ENCODE measurements at places on chromosomes 16 and 17.

DNA sequence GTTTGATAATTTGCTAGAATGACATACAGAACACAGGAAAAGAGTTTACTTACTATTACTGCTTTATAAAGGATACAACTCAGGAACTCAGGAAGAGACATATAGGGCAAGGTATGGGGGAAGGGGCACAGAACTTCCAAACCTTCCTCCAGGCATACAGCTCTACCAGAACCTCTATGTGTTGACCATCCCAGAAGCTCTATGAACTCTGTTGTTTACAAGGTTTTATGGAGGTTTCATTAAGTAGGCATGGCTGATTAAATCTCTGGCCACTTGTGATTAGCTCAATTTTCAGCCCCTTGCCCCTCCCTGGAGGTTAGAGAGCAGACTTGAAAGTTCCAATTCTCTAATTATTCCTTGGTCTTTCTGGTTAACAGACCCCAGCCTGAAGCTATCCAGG is 60.2 kb upstream of the C17orf78 start:
- no peak for DNase-seq

DNA sequence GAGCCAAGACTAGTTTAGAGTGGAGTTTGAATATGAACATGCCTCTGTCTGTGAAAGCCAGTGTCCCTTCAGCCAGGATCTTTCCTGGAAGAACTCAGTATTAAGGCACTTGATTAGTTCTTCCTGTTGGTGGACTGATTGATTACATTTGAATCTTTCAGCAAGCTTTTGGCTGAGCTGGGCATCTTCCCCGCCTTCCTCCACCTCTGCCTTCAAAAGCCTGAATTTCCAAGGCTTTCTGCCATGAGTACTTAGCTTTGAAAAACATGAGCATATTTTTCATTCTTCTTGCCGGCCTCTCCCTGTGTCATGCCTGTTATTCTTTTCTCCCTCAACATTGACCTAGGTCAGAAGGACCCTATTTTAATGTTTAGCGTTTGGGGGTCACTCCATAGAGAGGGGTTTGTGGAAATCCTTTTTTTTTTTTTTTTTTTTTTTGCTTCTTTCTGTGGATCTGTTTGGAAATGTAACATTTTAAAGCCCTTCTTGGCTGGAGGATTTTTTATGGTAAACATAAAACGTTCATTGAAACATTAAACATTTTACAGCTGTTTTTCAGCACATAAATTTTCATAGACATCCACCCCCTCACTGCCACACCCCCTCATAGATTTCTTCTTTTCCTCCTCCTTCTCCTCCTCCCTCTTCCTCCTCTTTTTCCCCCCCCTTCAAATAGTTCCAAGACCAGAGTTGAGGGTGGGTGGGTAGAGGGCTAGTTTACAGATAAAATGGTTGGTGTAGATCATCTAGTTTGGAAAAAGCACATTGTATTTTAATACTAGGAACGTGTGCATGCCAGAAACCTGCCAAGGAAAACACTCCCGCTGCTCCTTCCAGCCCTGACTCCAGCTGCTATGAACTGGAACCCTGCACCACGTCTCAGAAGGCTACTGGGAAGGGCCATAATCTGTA is 645.9 kb downstream of the WWOX start:
- no peak for DNase-seq

DNA sequence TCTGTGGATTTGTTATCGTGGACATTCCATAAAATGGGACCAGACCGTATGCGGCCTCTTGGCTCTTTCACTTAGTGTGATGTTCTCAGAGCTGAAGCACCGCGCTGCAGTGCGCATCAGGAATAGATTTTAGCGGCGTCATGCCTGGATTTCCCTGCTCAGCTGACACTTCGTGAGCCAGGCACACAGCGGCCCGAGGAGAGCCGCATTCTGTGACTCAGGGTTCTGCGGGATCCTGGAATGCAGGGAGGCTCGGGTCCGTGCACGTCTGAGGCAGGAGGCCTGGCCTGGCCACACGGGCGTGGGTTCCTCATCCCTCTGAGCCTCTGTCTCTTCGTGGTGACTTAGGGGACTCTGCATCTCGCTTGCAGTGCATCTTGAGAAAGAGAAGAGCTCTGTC is 13.4 kb downstream of the CBFA2T3 start:
- DNase-seq = no peak

DNA sequence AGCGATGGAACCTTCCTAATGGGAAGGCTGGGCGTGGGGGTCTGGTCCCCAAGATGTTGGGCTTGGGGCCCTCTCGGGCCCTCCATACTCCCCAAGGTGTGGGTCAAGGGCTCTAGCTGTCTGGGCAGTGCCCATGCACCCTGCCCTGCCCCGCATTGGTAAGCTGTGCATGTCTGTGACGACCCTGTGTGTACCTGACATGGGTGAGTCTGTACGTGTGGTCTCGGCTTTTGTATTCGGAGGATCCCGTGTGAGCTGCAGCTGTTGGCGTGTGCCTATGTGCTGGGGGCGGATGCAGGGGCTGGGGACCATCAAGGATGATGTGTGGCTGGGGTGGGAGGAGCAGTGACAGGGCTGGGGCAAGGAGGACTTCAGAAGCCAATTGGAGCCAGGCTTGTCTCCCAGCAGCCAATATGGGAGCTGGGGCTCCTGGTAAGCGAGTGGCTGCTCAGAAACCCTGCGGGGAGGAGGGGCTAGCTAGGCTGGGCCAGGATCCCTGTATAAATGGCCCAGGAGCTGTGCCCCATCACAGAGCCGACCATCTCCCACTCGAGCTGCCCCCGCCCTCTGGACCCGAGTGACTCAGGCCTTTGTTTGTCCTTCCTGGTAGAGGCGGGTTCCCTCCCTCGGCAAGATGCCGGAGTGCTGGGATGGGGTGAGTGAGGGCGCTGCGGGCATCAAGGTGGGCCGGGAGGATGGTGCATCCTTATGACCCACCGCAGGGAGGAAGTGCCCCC is at the start of gene NDRG4:
TSS of gene NDRG4 (plus strand) at position 529 of the 737 bp plus-strand sequence. CDS start at position 635, 106 bp downstream.
- peak; percentile 70 for DNase-seq

- DNase-seq = no peak
Measured at GRCh38 chr16:15837761-15838160, 19.1 kb downstream of the MYH11 start.

DNA sequence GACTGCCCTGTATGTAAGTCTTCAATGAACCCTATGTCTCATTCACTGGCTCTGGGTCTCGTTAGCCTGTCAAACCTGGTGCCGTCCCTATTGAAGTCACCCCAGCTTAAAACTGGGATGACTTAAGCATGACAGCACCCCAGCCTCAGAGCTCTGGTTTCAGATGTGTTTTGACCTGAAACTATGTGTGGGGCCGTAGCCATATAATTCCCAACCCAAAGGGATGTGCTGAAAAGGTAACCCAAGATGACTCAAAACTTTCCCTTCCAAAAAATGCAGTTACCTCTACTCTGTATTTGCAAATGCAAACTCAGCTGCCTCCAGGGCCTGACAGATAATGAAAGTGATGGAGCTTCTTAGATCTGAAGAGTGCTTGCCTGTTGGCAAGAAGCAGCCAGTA is 478.3 kb upstream of the ERCC4 start:
- DNase-seq = no peak

DNA sequence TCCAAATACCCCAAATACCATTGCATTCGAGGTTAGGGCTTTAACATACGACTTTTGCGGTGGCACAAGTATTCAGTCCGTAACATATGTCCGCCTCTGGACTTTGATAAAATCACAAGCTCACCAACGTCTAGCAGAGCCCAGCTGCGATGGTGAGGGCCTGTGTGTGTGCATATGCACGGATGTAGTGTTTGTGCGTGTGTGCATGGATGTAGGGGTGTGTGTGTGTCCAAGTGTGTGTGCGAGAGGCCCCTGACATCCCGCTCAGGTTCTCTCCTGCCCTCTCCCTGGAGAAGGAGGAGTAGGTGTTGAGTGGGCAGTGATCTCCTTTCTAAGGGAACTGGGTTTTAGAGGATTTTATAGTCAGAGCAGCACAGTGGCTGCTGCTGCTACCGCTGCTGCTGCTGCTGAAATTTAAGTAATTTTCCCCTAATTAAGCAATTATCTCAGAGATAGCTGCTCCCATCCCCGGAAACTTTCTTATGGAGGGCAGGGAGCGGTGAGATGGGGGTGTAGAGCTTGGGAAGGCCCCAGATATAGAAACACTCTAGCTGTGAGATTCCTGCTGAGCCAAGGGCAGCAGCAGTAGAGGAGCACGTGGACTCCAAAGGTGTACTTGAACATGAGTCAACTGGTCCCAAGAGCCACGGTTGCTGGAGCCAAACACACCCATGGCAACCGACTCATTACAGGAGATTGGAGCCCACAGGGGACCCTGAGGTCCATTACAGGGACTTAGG is 121.7 kb upstream of the SDK2 start:
- DNase-seq = no peak

DNA sequence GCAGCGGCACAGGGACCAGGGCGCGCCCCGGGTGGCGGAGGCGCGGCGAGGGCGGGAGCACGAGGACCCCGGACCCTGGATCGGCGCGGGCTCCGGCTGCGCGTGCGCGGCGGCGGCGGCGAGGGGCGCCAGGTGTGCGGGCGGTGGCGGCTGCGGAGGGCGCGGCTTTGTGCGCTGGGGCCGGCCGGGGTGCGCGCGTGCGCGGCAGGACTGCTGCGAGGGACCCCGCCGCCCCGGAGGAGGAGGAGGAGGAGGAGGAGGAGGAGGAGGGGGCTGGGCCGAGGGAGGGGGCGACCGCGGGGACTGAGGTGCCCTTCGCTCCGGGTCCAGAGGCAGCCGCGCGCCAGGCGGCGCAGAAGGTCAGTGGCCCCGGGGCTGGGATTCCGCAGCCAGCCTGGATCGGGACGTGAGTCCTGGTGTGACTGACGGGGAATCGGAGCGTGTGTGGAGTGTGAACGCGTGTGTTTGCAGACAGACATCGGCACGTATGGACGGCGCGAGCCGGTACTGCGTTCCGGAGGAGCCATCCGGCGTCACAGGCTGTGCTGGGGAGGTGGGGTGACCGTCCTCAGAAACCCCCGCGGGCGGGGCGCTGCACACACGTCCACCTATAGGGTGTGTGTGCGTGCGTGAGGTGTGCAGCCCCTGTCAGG is 19.5 kb upstream of the RAP1GAP2 start:
- DNase-seq = no peak

GRCh38 chr16:57141822-57142631 is 43.8 kb downstream of the PSME3IP1 start:
- DNase-seq = no peak

DNA sequence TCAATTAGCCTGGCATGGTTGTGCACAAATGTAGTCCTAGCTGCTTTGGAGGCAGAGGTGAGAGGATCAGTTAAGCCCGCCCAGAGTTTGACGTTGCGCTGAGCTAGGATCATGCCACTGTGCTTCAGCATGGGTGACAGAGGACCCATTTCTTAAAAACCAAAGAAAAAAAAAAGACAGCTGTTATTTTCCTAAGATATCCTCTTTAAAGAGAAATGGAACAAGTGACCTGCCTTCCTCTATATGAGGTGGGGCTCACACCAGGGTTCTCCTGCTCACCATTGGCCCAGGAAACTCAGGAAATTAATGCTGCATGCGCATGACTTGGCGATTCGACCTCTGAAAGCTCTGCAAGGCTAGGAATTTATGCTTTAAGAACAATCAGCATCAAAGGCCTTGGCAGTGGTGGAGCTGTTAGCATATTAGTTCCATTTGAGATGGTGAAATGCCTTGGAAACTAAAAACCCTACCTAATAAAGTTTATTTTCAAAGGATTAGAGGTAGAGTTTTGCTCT is 108.3 kb downstream of the RBFOX1 start:
- no peak for DNase-seq
